Ovary (tissue), 10 donors: ENCODE measurements at places on chromosomes 7 and 10. TPM values are rescaled to one million over a fixed set of nuclear protein-coding genes. Genes with fewer than 3 reads are reported as not detected.

DNA sequence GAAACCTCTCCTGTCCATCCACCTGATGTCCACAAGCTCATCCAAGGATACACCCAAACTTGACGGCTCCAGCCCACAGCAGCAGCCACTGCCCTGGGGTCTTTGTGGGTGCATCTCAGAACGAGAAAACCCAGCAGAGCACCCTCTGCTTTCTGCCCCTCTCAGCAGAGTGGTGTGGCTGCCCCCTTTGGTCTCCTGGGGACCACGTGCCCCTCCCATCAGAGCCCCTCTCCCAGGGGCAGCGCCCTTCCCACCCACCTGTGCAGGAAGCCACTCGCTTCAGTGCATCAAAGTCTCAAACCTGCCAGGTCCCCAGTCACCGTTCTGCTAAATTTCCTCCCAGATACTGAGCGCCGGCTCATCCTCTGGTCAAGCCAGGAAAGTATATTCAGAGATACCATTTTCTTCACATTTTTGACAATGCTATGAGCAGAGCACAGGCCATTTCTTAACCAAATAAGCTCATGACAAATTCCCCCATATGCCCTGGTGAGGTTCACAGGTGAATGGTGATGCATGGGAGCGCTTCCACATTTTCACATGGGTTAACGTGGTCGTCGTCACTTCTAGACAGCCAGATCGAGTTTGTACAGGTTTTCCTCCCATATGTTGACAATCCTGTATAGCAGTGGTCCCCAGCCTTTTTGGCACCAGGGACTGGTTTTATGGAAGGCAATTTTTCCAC lies 32.4 kb downstream of the CAMK2B start:
- DNase-seq: peak; percentile 17

GRCh38 chr10:93413252-93413689 lies 68.9 kb downstream of the MYOF start:
- DNase-seq: no peak

DNA sequence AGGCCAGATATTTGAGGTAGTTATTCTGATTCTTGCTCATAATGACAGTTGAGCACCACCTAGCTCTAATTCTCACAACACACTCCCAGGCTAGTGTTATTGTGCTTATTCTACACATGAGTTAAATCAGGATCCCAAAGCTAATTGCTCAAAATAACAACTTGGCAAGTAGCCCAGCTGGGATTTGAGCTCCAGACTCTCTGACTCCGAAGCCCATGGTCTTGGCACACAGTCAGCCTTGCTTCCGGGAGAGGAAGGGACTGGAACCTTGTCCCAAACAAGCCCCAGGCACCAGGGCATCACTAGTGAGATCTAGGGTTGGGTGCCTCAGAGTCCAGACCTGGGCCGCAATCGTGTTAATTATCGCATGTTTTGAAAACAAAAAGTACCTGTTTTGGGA lies 101.4 kb downstream of the GPAM start:
- no peak for DNase-seq

- DNase-seq: no peak
Observed at GRCh38 chr7:100614308-100614861, 2.0 kb downstream of the MOSPD3 start.

DNA sequence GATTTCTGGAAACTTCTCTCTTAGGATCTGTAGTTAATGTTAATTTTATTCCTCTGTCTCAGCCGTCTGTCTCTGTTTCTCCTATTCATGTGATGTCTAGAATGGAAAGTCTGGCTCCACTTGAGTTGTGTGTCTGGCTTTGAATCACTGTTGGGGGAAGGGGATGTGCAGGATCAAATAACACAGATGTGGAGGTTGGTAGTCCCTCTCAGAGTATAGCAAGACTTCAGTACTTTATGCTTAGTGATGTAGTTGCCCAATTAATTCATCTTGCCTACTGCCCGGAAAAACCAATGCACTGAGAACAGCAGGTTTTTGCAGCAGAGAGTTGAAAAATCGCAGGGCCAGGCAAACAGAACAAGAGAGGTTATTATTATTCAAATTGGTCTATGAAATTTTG lies 79.2 kb downstream of the PHTF2 start:
- DNase-seq: no peak

DNA sequence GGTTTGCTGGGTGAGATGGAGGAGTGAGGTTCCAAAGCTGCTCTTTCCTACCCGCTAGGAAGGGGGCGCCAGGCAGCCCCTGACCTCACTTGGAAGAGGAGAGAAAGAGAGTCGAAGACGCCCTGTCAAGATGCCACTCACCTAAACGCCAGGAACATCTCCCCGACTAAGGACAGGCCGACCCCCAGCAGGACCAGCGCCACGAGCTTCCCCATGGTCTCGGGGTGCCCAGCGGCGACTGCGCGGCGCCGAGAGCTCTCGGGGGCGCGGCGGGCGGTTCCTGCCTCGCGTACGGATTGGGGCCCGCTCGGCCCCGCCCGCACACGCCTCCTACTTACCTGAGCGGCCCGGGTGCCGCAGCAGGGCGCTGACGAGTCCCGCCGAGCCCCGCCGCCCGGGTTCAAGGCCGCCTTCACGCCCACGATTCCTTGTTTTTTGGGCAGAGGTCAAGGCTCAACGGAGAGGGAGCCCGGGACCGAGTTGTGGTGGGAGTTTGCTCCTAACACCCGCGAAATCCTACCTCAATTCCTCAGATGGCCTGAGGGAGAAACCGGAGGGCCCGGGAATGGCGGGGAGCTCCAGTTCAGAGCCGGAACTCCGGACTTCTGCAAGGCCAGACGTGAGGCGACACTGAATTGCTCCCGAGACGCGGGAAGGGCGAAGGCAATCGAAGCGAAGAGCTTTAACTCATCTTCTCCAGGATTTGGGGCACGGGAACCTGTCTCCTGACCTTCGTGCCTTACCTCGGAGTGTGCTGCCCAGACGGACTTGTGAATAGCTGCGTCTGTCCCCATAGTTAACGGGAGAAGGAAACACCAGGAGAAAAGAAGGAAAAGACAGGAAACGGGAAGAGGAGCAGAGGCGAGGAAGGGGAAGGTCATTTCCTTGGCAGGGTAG lies at the start of gene PON3:
PON3 (minus strand) TSS at position 240 of the 897 bp plus-strand sequence; CDS start at position 215, 25 bp downstream.
- DNase-seq: peak; percentile 48

DNA sequence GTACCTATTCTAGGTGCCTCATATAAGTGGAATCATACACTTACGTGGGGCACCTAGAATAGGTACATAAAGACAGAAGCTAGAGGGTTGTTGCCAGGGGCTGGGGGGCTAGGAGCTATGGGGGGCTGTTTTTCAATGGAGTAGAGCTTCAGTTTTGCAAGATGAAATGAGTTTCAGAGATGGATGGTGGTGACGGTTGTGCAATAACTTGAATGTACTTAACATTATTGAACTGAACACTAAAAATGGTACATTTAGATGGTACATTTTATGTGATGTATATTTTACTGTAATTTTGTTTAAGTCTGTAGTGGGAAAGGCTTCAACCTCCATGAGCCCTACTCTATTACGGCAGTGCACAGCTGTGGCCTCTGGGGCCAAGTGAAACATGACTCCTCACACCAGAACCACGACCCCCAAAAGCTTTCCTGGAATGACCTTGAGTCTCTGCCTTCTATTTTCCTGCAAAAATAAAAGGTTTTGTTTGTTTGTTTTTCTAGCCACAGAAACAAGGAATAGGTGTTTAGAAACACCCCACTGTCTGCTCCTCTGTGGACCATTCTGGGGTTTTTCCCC lies 147.3 kb upstream of the PLXNA4 start:
- DNase-seq: no peak

LEP gene
- total RNA-seq: 0.12 TPM

SOSTDC1 gene
- 10.3 TPM for total RNA-seq

CYP3A4 gene
- total RNA-seq: 1.7 TPM

PTPRN2 gene
- 4.1 TPM for total RNA-seq
